ENCODE measurements at places on chromosomes 3 and 15.
A peak's percentile ranks its signal among the peaks of the same experiment; 100 is the strongest.

DNA sequence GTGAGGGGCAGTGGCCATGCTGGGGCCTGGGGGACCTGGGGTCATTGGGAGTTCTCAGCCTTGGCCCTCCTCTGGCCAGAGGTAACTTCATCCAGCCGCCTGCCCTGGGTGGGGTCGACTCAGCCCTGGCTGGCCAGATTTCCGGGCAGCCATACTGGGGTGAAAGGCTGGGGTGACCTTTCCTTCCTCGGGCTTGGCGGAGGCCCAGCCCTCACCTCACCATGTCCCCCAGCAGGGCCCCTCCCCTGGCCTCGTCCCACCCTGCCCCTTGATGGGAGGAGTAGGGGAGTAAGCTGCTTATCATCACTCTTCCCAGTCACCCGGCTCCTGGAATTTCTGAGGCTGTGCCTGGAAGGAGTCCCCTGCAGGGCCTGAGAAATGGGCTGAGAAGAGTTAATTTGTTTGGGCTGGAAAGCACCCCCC is 5.4 kb downstream of the SEMA3F start:
- DNase-seq: no peak

GRCh38 chr3:2623436-2623835 is 486.7 kb downstream of the IL5RA start:
- peak; percentile 51 for DNase-seq

- DNase-seq: peak; percentile 60
Observed at GRCh38 chr15:52078876-52079700, 33.5 kb downstream of the BCL2L10 start.

GRCh38 chr3:158668506-158668905 is 3.9 kb downstream of the LXN start:
- no peak for DNase-seq

DNA sequence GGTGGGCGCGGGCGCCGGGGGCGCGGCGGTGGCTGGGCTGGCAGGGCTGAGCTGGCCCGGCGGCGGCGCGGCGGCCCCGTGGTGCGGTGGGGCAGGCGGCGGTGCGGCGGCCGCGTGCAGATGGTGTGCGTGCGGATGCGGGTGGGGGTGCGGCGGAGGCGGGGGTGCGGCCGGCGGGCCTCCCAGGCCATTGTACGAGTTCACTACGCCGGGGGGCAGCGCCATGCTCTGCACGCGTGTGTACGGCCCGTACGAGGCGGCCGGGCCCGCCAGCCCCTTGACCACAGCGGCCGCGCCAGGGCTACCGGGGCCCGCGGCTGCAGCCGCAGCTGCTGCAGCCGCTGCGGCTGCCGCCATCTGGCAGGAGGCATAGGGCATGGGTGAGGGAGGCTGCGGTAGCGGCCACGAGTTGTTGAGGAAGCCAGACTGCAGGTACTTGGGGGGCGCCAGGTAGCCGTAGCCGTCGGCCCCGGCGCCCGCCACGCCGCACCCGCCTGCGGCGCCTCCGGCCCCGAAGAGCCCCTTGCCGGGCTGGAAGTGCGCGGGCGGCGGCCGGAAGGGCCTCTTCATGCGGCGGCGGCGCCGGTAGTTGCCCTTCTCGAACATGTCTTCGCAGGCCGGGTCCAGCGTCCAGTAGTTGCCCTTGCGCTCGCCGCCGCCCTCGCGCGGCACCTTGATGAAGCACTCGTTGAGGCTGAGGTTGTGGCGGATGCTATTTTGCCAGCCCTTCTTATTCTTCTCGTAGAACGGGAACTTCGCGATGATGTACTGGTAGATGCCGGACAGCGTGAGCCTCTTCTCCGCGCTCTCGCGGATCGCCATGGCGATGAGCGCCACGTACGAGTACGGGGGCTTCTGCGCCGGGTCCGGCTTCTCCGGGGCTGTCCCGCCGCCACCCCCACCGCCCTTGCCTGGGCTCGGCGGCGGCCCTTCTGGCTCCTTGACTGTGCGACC is 951 bp downstream of the FOXL2 start:
- peak; percentile 46 for DNase-seq

GRCh38 chr15:49410641-49411040 is 12.4 kb upstream of the FGF7 start:
- DNase-seq: no peak

DNA sequence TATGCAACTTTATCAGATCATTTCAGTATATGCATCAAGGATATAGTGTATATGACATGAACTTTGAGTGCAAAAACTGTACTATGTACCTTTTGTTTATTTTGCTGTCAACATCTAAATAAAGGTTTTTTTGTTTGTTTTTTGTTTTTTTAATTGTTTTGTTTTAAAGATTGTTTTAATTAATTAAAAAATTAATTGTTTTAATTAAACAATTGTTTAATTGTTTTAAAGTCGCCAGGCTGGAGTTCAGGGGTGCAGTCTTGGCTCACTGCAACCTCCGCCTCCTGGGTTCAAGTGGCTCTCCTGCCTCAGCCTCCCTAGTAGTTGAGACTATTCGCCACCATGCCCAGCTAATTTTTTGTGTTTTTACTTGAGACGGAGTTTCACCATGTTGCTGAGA is 79.9 kb upstream of the LRRFIP2 start:
- DNase-seq: no peak

DNA sequence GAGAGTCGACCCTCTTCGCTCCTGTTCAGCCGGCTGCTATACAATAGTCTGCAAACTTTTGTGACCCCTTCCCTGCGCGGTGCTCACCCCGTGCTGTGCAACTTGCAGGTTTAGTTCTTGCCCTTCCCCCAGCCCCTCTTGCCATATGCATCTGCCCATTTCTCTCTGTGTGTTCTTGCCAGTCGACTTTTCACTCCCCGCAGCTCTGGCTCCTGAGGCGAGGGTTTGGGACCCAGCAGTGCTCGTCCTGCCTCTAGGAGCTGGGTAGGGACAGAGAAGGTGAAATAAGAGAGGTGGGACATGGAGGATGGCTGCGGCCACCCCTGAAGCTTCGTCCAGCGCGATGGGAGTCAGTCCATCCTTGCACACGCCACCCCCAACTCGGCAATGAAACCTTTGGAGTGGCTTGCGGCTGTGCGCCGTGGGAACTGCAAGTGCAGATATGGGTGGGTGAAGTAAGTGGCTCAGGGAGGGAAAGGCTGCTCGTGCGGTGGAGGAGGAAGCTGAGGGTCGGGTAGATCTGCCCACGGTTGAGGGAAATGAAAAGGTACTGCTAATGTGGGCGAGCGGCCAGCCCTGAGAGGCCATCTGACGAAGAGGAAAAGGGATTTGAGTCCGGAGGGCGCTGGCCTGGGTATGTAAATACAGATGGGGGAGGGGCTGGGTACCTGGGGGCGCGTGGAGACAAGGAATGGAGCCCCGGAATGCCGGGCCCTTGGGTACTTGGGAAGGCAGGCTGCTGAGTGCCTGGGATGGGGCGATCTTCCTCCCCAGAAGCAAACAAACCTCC is 1.0 kb downstream of the LRRC3B start:
- no peak for DNase-seq

DNA sequence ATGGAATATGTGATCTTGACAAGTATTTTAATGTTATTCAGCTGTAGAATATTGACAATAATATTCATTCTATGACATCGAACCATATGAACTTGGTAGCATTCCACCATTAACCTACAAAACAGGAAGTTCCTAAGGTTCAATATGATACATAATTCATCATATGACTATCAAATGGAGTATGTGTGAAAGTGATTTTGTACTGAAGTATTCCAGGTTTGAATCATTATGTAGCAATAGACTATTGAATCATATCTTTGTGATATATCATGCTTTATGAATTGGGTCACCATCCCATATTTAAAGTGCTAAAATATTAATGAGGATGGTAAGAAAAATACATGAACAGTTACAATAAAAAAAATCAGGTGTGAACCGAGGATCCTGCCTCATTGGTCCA is 95.1 kb downstream of the TP63 start:
- no peak for DNase-seq

- peak; percentile 16 for DNase-seq
Observed at GRCh38 chr3:131847966-131848510, 186.8 kb downstream of the CPNE4 start.

DNA sequence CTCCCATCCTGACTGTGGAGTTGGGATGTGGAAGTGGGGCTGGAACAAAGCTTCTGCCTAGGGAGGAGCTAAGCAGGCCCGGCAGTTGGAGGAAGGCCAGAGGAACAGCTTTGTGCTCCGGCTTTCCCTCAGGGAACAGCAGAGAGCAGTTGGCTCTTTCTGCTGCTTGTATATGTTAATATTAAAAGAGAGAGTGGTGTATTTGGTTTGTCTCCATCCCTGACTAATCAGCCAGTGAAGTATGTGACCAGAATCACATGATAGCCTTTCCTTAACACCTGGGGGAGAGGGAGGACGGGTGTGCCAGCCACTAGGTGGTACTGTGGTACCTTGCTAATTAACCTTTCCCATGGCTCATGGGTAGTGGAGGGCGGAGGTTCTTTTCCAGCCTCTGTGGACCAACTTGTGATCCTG is 10.0 kb downstream of the EIF2B5 start:
- peak; percentile 3 for DNase-seq

GRCh38 chr3:171558188-171558696 is 98.0 kb upstream of the TNIK start:
- DNase-seq: no peak

DNA sequence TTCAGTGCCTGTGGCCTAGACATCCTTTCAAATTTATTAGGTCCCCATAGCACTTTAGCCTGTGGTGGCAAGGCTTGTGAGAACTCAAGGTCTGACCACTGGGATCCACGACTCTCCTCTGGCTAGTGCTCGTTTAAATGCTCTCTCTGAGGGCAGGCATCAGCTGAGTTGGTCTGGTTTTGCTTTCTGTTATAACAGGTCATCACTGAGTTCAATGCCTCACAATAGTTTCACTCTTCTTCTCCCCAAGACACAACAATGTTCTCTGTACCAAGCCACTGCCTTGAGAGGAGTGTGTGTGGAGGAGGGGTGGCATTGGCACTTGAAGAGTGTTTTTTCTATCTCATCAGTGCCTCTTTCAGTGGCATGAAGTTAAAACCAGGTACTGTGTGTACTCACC is 7.6 kb downstream of the OR5K4 start:
- DNase-seq: no peak

DNA sequence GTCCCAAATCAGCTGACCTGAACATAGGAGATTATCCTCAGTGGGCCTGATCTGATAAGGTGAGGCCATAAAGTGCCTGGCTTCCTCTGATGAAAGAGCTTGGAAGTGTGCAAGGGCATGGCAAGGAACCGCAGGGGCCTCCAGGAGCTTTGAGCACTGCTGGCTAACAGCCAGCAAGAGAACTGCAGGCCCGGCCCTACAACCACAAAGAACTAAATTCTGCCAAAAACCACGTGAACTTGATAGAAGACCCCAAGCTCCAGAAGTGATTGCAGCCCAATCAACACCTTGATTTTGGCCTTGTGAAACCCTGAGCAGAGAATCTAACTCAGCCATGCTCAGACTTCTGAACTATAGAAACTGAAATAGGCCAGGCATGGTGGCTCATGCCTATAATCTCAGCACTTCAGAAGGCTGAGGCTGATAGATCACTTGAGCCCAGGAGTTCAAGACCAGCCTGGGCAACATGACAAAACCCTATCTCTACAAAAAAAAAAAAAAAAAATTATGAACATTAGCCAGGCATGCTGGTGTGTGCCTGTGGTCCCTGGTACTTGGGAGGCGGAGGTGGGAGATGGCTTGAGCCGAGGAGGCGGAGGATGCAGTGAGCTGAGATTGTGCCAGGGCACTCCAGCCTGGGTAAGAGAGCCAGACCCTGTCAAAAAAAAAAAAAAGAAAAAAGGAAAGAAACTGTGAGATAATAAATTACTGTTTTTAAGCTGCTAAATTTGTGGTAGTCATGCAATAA is 7.7 kb upstream of the DIS3L start:
- DNase-seq: no peak

GRCh38 chr15:25844981-25845680 is 18.0 kb downstream of the ATP10A start:
- DNase-seq: no peak

DNA sequence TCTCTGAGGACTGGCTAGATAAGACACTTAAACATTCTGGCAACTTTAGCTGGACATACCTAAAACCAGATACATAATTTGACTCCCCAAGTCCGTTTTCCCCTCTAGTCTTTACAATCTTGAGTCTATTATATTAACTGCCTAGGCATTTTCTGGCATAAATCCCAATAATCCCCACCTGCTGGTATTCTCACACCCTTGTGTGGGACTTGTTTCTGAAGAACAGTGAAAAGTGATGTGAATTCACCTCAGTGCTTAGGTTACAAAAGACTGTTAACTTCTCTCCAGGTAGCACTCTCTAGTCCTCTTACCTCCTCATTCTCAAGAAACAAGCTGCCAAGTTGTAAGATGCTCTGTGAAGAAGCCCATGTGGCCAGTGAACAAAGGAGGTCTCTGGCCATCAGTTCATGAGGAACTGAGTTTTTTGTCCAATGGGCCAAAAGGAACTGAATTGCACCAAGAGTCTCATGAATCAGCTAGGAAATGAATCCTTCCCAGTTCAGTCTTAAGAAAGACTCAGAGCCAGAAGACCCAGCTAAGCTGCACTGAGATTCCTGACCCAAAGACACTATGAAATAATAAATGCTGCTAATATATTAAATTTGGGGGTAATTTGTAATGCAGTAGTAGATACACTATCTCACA is 4.1 kb downstream of the OSBPL11 start:
- DNase-seq: no peak

- DNase-seq: no peak
Observed at GRCh38 chr15:90674476-90674875, 42.7 kb upstream of the BLM start.

GRCh38 chr3:59318881-59319280 is 269.1 kb upstream of the CFAP20DC start:
- DNase-seq: no peak

GRCh38 chr3:32725721-32726120 is 40.7 kb downstream of the CNOT10 start:
- DNase-seq: no peak

DNA sequence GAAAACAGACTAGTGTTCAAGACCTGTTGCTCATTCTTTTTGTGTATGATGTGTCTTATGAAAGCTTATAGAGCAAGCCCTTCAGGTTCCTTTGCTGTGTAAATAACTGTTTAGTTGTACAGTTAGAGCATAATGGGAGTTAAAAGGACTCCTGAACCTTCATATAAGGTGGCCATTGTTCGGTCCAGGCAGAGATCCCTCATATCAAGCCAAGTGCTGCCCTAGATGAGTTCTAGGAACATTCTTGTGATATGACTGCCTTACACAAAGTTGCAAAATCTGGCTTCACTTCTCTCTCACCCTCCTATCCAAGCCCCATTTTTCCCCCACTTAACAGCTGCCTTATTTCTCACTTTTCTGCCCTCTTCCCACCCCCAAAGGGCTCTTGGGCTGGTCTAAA is 26.9 kb downstream of the GYG1 start:
- no peak for DNase-seq

- no peak for DNase-seq
Observed at GRCh38 chr15:66706225-66706732, 4.2 kb downstream of the SMAD6 start.

- no peak for DNase-seq
Observed at GRCh38 chr3:11002371-11002807, 9.8 kb downstream of the SLC6A1 start.
